ENCODE measurements at places on chromosomes 1 and 21.

GRCh38 chr1:29156543-29157268 is 25.0 kb downstream of the SRSF4 start:
- DNase-seq, result no peak

- no peak for DNase-seq
Observed at GRCh38 chr1:51326839-51327238, 3.5 kb downstream of the TTC39A start.

GRCh38 chr1:175673371-175674150 is 69.8 kb downstream of the TNR start:
- DNase-seq, result no peak

DNA sequence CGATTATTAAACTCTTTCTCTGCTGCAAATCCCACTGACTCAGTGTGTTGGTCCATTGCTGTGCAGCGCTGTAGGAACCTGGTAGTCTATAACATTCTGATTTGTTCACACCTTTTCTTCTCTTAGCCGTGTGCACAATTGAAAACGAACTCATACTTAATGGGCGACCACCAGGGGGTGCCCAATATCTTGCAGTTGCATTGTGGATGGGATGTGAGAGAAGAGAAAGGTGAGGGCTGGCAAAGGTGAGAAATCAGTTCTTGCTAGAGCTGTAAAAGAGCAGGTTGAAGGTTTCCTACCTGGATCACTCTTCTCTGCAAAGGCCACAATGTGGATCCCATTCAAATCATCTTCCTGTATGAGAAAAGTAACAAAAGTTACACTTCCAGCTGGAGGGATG is 51.0 kb downstream of the CASQ2 start:
- DNase-seq, result no peak

GRCh38 chr1:40583980-40584379 is 52.5 kb downstream of the ZNF684 start:
- no peak for DNase-seq

DNA sequence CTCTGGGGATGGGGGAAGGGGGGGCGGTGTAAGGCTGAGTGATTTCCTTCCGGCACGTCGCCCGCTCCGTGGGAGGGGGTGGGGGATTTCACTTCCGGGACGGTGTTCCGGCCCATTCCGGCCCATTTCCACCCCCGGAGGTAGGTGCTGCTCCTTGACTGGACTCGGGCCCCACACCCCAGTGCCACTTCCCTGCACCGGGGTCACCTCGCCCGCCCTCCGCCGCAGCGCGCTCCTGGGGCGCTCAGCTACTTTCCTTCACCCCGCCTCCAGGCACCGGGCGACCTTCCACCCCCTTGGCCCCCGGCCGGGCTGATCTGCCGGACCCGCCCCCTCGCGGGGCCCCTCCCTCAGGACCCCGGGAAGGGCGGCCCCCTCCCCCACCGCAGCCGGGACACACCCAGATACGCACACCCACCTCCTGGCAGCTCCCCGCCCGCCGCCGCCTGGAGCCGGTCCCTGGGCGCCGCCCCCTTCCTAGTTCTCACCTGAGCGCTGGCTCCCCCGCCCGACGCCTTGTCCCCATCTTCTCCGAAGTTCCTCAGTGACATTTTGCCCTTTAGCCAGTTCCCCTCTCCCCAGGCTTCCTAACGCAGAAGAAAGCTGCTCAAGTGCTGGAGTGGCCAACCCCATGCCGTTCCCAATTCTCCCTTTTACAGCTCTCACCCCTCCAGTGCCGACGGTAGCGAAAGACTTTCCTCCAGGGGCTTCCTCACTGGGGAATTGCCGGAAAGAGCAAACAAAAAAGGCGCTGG is at the start of gene ZBTB37:
TSS of gene ZBTB37 (plus strand) at position 115 of the 755 bp plus-strand sequence. CDS start 1,846 bp downstream, outside the sequence.
- DNase-seq, result no peak

DNA sequence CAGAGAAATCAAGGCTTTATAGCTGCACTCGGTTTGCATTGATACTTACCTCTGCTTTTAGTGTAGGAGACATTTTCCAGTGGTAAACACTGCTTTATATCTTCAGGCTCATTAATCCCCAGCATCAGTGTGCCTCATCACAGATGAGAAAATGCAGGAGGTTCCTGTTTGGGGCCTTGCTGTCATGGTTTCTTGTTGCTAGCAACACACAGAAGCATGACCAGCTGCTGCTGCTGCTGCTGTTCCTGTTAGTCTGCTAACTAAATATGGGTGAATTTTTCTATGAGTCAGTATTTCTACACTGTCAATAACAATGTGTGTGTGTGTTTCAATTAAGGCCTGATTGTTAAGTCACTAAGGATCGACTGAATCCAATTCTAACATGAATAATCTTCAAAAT is 85.8 kb upstream of the RGS1 start:
- no peak for DNase-seq

- DNase-seq, result no peak
Observed at GRCh38 chr1:152447484-152447883, 33.4 kb upstream of the CRNN start.

- no peak for DNase-seq
Observed at GRCh38 chr1:85816606-85817005, 108.4 kb upstream of the ZNHIT6 start.

- DNase-seq, result no peak
Observed at GRCh38 chr1:8736927-8737326, 80.5 kb downstream of the RERE start.

- no peak for DNase-seq
Observed at GRCh38 chr1:184285401-184286087, 101.3 kb upstream of the C1orf21 start.

Data from Panc1 (cell line).